ENCODE measurements at places on chromosomes 2 and 18. TPM values are rescaled to one million over a fixed set of nuclear protein-coding genes. Genes with fewer than 3 reads are reported as not detected.

TMEM169 gene
- 1.6 TPM for total RNA-seq

IL1F10 gene
- not detected for total RNA-seq

FBXO41 gene
- 22.9 TPM for total RNA-seq

CAMKMT gene
- 26.5 TPM for total RNA-seq

ARHGEF4 gene
- total RNA-seq = 0.63 TPM

GTF2A1L gene
- total RNA-seq = not detected

CNGA3 gene
- total RNA-seq = not detected

COL6A3 gene
- total RNA-seq = 12.0 TPM

ATP6V1B1 gene
- not detected for total RNA-seq

CD8B gene
- 71.2 TPM for total RNA-seq

AGXT gene
- not detected for total RNA-seq

VIL1 gene
- total RNA-seq = not detected

MC2R gene
- not detected for total RNA-seq

INO80B gene
- total RNA-seq = 39.2 TPM

CAB39 gene
- total RNA-seq = 130 TPM

PAIP2B gene
- 5.3 TPM for total RNA-seq

SPIRE1 gene
- 7.4 TPM for total RNA-seq

IL1RL1 gene
- 1.6 TPM for total RNA-seq

RTKN gene
- total RNA-seq = 3.1 TPM
